AG08396 (cell line): ENCODE measurements at places on chromosomes 2 and 18.

GRCh38 chr18:4035521-4035920 is 419.6 kb downstream of the DLGAP1 start:
- no peak for DNase-seq

GRCh38 chr18:8358033-8358765 is 251.0 kb upstream of the RAB12 start:
- DNase-seq = no peak

- DNase-seq = no peak
These were observed 50.4 kb downstream of the GATA6 start for GRCh38 chr18:22219568-22220355.

GRCh38 chr2:46656640-46657039 is 177.3 kb downstream of the TMEM247 start:
- no peak for DNase-seq

DNA sequence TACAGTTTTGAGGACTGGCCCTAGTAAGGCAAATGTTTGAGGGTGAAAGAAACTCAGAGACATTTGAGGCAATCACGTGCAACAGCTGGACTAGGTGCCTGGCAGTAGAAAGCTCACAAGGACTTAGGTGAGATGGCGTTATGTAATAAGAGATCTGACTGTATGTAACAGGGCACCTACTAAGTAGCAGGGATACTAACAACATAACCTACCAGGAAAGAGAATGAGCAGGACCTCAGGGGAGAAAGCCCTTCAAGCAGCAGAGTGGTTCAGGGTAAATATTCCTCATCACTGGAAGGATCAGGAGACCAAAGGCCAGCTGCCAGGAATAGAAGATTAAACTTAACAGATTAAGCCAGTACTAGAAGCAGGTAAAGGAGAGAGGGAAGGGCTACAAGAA is 53.4 kb downstream of the ARHGAP15 start:
- DNase-seq = no peak

- no peak for DNase-seq
These were observed 96.3 kb downstream of the ARMC9 start for GRCh38 chr2:231294571-231295362.
